Memory B cell (primary cell): ENCODE measurements at places on chromosomes 3 and 15.

DNA sequence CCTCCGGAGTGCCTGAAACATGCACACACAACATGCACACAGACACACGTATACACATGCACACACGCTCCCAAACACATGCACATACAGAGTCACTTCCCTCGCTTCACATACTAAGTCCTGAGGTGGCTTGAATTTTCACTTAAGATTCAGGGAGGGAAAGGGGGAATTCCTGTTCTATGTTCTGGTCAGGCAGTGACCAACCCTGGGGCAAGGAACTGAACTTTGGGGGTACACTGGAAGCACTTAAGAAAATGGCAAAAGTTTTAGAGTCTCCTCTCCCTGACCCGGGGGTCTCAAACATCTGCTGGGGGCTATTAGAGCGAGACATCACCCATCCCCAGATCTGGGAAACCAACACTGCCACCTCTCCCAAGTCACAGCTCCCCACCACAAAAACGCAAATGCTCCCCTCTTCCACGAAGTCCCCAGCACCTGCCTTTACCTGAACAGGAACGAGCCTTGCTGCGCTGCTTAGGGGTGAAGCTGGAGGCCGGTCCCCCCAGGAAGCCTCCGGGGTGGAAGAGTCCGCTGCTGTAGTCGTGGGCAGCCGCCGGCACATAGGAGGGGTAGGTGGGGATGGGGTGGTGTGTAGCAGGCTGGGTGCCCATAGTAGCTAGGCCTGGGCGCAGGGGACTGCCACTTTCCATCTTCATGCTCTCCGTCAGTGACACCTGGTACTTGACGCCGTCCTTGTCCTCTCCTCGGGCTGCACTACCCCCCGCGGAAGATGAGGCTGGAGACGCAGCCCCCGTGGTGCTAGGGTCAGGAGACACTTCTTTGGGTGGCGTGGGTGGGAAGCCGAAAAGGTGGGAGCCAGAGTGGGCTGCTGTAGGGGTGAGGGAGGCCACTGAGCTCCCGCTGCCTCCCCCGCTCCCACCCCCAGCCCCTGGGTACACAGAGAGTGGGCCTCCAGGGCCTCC is 7.5 kb downstream of the GATA2 start:
- DNase-seq: no peak

GRCh38 chr15:63476229-63476632 is 28.2 kb upstream of the USP3 start:
- no peak for DNase-seq

DNA sequence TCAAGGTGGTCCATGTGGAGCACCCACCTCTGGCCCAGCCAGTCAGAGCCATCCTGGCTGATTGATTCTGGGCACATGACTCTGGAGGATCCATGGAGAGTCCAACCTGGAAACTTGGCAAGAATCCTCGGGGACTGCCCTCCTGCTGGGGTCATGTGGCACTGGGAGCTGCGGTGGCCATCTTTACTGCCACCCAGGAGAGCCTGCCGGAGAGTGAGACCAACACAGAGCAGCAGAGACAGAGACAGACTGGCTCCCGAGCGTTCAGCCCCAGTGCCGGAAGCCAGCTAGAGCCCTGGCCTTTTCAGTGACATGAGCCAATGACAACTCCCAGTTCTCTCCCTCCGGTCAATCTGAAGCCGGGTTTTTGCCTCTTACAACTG is 11.5 kb upstream of the GATA2 start:
- no peak for DNase-seq

DNA sequence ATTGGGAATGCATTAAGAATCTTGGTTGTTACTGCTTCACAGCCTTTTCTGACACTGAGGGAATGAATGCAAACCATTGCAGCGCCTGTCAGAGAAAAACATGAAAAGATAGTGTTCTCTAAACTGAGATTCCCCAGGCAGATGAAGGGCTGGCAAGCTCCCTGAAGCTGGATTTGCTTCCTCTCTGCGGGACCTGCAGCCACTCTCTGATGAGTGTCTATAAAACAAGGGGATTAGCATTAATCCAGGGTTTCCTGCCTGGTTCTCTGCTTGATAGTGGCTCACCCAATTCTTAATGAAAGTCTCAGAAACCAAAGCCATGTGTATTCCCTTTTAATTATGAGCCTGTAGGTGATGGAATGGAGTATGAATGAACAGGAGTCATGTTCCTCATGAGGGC is 344.3 kb upstream of the UMPS start:
- DNase-seq: no peak

GRCh38 chr15:27094235-27094634 is 123.3 kb downstream of the GABRG3 start:
- no peak for DNase-seq

GRCh38 chr3:53144862-53145712 is 14.9 kb upstream of the RFT1 start:
- no peak for DNase-seq

DNA sequence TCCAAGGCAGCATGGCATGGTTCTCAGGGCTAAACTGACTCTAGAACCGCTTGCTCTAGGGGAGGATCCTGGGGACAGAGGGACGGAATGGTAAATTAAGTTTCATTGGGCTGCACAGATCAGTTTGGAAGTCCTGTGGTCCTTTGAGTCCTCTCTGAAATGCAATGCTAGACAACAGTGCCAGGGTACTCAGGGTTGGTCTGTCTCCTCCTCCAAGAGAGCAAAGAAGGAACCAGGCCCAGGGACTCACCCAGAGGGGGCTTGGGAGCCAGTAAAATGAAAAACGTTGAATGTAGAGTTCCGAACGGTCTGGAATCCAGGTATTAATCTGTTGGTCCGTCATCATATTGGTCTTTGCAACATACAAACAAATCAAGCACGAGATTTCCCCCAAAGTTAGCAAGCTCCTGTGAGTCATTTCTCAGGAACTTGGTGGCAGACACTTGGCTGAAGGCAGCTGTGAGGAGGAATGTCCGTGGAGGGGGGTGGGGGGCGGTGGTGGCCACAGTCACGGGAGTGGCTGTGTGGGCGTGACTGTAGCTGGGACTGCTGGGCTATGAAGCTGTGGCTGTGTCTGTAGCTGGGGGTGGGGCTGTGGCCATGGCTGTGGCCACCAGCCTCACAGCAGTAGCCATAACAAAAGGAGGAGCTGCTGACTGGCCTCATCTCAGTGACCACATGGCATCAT is 361.0 kb downstream of the SHQ1 start:
- no peak for DNase-seq

GRCh38 chr3:46677411-46677726 is 16.1 kb downstream of the ALS2CL start:
- DNase-seq: no peak

DNA sequence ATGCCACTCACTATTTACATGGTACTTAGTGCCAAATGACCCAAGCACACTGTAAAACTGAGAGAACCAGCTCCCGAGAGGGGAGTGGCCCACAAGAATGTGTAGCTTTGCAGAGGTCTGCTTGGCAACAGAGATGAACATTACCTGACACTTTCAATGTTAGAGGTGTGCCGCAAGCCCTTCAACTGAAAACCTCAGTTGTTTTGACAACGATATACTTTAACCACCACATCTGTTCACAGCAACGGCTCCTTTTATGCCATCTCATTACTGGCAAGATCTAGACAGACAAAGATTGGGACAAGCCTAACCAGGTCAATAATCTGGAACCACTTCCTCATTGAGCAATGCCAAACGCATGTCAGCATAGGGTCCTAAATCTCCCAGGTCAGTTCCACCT is 23.7 kb downstream of the NEK10 start:
- DNase-seq: no peak

DNA sequence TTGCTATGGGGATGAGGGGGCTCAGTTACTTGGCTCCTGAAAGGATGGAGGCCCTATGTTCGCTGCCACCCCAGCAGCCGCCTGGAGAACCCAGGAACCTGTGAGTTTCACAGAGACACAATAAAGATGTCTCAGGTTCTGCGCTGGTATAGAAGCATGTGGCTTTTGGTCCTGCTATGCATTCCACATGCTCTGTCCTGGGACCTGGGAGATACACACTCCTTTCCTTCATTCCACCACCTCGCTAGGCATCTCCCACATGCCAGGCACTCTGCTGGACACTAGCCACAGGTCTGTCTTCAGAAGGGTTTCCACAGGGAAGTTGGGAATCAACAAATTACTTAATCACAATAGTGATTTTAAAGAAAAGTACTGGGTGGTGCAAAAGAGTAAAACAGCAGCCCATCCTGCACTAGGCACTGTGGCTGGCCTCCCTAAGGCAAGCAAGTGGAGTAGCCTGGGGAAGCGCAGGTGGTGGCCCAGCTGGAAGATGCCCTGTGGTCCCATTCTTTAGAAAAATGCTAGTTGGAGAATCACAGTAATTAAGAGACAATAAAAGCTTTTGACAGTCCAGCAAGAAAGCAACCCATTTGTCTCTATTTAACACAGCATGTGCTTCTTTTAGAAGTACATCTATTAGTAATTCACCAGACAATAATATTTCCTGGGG is 408.9 kb upstream of the WNT5A start:
- DNase-seq: no peak

GRCh38 chr3:123831420-123831819 is 52.7 kb downstream of the MYLK start:
- DNase-seq: no peak

- DNase-seq: no peak
Observed at GRCh38 chr3:127458696-127459604, 131.6 kb downstream of the TPRA1 start.

- no peak for DNase-seq
Observed at GRCh38 chr3:52967398-52967797, 70.0 kb upstream of the STIMATE start.

- DNase-seq: no peak
Observed at GRCh38 chr3:118480101-118480860, 554.4 kb downstream of the IGSF11 start.

DNA sequence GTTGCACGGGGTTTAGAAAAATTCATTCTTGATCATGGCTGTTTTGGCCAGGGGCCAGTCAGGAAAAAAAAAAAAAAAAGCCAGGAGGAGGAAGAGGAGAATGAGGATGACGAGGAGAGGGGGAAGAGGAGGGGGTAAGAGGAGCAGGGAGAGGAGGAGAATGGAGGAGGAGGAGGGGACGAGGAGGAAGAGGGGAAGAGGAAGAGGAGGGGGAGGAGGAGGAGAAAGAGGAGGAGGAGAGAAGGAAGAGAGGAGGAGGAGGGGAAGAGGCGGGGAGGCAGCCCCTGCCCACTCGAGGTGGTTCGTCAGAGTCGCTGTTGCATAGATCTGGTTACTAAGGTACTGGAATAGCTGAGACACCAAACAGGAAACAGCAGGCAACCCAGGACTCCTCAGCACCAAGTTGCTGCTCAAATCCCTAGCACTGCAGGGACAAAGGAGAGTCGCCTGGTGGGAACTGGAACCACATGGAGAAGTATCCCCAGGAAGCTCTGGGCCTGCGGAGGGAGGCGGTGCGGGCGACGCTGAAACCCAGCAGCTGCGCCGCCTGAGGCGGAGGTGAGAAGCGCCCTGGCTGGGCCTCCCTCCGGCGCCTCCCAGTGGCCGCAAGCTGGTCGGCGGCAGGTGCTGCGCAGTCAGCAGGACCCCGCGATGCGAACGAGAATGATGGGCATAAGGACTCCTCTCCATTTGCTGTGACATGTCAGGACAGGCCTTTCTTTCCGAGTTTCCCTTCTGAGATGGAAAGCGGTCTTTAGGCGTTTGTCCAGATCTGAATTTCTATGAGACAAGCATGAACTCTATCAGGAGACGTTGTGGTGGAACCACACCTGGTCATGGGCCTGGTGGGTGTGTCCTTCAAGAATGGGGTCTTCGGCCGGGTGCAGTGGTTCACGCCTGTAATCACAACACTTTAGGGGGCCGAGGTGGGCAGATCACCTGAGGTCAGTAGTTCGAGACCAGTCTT is 17.5 kb downstream of the FAM240A start:
- peak; percentile 76 for DNase-seq

DNA sequence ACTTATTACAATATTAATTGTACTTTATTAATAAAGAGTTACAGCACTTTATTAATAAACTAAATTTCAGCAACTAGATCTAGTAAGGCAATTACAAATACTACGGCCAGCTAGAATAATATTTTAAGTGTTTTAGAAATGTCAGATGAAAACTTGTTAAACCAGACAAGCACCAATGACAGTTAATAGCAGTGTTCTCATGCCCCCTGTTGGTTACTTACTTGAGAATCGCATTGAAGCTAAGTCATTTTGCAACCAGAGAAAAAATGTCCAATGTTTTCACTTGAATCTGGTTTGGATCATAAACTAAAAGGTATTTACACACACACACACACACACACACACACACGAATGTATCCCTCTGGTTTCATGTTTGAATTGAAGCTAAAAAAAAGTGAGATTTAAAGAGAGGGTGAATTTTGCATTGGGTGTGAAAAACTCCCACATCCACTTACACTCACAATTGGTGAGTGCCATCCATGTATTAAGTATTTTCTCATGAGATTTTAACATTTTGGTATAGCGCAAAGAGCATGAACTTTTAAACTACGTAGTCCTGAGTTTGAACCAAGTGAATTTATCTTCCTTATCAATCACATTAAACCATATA is 347.7 kb downstream of the ZBBX start:
- no peak for DNase-seq

DNA sequence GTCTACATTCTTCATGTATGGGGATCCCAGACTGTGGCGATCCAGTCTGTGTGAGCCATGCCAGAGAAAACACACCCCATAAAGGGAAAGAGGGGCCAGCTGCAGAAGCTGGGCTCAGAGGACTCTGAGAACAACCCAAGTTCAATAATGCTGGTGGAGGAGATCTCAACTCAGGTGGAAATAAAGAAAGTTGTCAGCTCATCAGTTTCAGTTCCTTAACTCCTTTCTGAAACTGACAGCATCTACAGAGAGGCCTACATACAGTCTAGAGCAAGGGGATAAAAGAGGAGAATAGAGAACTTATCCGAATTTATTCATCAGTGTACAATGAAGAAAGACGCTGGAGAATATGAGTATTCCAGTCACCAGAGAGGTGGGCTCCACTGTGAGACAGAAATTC is 77.0 kb downstream of the NTRK3 start:
- DNase-seq: peak; percentile 4

DNA sequence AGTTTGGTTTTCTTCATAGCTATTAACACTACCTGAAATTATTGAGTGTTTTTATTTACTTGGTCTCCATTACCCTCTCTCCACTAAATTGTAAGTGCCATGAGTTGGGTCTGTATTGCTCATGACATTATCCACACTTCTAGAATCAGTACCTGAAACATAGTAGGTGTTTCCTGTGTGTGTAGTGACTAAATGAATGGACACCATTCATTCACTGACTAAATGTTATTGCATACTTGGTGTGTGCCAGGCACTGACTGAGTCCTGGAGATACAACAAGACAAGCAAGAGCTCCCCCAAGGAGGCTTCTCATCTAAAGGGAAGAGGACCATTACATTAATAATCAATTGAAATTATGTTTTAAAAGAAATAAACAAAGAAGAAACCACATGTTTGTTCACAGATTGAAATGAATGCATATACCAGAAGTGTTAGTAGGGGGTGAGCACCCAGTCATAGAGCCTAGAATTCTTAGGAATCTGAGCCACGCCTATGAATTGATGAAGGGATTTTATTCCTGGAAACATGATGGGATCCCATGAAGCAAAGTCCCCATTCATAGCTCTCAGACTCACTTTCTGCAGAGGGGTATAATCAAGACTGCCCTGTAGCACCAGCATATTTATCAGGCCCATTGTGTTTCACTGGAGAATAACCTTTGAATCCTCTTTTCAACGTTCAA is 31.7 kb upstream of the ATOSA start:
- no peak for DNase-seq

GRCh38 chr3:15667484-15667883 is 65.9 kb downstream of the BTD start:
- peak; percentile 5 for DNase-seq

GRCh38 chr15:78034495-78035191 is 42.9 kb downstream of the TBC1D2B start:
- DNase-seq: peak; percentile 22

- DNase-seq: no peak
Observed at GRCh38 chr3:104514371-104514770, 852.3 kb upstream of the ALCAM start.

- no peak for DNase-seq
Observed at GRCh38 chr15:49282366-49282765, 112.3 kb downstream of the GALK2 start.
